Hepatic stellate cell (primary cell): ENCODE measurements at places on chromosomes 13 and 19.

- peak; percentile 79 for DNase-seq
Measured at GRCh38 chr19:782185-782877, 14.9 kb upstream of the PTBP1 start.

DNA sequence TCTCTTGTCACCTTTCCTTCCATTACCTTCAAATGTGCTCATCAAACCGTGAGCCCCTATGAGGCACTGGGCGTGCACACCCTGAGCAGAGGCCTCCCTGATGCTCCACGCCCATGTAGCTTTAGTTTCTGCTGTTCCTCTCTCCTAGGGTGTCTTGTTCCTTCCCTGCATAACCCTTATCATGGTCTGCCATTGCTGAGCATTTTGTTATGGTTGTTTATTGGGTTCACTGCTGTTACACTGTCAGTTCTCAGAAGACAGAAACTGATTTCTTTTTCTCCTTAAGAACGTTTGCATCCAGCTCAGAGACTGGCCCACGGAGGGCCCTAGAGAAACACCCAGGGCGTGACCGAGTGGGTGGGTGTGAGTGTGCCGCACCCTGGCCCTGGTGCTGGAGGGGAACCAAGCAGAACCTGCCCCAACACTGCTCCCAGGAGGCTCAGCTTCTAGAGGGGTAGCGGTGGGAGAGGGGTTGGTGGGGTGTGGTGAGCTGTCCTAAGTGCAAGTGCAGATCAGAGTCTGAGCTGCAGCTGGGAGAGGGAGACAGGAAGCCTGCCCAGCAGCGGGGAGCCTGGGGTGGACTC is 61.4 kb upstream of the URI1 start:
- DNase-seq = no peak

GRCh38 chr19:45418802-45419201 is 4.9 kb downstream of the ERCC1 start:
- no peak for DNase-seq

DNA sequence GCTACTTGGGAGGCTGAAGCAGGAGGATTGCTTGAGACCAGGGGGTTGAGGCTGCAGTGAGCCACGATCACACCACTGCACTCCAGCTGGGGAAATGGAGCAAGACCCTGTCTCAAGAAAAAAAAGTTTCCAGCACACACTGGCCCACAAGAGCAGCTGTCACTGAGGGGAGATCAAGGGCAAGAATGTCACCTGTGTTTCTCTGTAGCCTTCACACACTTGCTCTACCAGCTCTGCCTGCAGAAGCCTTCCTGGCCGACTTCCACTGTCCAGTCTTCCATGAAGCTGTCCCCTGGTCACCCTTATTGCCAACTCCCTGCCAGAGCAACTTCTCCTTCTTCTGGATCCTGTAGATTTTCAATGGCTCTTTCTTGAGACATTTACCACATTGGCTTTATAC is 158.0 kb downstream of the KCTD15 start:
- no peak for DNase-seq

- no peak for DNase-seq
Measured at GRCh38 chr13:57925751-57926150, 294.2 kb downstream of the PCDH17 start.

- DNase-seq = no peak
Measured at GRCh38 chr13:32224916-32225315, 90.2 kb downstream of the ZAR1L start.

GRCh38 chr19:33301900-33302174 is 497 bp downstream of the CEBPA start:
- DNase-seq = no peak

DNA sequence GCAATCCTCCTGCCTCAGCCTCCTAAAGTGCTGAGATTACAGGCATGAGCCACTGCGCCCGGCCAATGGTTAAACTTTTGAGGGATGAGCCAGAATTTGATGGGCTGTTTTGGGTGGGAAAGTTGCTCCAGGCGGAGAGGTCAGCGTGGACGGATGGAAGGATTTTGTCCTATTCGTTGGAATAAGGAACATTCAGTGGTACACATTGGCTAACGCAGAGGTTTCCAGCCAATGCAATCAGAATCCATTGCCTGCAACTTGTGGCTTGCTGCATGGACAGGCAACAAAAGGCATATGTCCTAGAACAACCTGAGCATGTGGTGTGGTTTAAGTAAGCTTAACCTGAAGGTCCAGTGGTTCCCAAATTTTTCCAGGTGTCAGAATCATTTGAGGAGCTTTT is 35.5 kb upstream of the C1QTNF9 start:
- no peak for DNase-seq

DNA sequence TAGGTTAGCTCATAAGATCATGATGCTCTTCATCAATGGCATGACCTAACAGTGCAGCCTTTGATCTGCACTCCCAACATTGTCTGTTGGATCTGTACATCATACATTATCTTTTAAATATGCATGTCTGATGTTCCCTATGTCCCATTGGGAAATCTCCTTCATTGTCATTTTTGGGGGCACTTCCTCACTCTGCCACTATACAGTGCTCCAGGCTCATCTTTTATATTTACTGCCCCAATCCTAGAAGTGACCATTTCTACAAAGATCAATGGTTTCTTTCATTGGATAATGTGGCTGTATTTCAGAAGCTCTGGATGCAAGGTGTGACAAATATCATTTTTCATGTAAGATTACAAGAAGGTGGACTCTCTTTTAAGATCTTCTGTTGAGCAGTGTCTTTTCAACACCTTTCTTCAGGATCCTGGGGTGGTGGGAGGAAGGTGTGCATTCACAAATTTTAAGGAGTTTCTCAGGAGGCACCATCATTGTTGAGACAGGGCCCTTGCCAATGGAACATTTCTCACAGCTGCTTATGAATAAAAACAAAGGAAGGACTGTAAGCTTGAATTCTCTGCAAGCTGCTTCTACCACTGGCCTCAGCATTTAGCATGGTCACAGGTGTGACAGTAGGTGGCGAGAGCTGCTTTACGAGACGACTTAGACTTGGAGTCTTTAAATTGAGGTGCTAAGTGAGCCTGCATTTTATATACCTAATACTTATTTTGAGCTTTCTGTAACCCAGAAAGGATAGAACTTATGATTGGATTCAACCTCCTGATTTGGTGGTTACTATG is 403.0 kb downstream of the LMO7 start:
- DNase-seq = no peak

- no peak for DNase-seq
Measured at GRCh38 chr13:111161601-111162600, 46.8 kb downstream of the ARHGEF7 start.

- DNase-seq = peak; percentile 26
Measured at GRCh38 chr13:59111751-59112171, 1052.0 kb downstream of the DIAPH3 start.

- DNase-seq = no peak
Measured at GRCh38 chr19:56712611-56713276, 41.2 kb upstream of the ZNF835 start.

- DNase-seq = no peak
Measured at GRCh38 chr13:33152389-33152788, 133.2 kb downstream of the STARD13 start.

- no peak for DNase-seq
Measured at GRCh38 chr19:21608571-21608970, 103.2 kb downstream of the ZNF429 start.

DNA sequence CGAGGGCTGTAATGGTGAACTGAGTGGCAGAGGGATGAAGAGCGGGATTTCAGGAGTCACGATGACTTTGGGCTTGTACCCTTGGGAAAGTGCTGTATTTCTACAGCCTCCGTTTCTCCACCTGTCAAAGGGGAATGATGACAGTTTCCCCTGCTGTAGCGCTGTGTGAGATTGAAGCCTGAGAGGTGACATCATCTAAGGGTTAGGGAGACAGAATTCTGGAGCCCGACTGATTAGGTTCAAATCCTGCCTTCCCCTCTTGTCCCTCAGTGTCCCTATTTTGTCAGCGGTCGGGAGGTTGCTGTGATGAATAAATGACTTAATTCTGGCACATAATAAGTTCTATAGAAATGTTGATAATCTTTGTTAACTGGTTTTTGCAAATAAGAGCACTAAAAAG is 693 bp downstream of the MRPL4 start:
- no peak for DNase-seq

DNA sequence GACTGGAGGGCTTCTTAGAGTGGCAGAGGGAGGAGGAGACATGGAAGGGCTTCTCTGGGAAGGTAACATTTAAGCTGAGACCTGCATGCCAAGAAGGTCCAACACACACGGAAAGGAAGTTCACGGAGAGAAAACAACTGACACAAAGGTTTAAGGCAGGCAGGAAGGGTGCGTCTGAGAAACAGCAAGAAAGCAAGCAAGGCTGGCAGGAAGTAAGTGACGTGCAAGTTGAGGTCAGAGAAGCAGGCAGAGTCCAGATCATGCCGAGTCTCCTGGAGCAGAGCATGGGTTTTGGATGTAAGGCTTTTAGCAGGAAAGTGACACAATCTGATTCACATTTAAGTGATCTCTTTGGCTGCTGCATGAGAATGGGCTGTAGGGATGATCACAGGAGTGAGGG is 60.5 kb downstream of the ATP7B start:
- no peak for DNase-seq

GRCh38 chr19:13556552-13556951 is 50.3 kb upstream of the CACNA1A start:
- DNase-seq = no peak
